ENCODE measurements at places on chromosomes 1 and 21. TPM values are rescaled to one million over a fixed set of nuclear protein-coding genes. Genes with fewer than 3 reads are reported as not detected.

DNA sequence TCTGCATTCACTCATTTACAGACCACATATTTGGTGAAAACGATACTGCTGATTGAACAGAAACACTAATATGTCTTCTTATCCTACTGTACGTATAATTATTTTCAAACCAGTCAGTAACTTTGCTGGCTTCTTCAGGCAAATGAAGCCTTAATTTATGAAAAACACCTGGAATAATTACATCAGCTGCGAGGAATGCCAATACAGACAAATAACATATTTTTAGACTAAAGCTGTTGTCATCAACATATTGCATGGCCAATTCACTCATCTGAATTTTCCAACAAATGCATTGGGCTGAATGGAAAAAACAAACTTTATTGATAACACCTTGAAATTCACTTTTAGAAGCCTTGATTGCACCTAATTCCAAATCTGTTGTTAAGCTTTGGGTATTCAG, 165.9 kb downstream of the HLX start:
- DNase-seq = no peak

DNA sequence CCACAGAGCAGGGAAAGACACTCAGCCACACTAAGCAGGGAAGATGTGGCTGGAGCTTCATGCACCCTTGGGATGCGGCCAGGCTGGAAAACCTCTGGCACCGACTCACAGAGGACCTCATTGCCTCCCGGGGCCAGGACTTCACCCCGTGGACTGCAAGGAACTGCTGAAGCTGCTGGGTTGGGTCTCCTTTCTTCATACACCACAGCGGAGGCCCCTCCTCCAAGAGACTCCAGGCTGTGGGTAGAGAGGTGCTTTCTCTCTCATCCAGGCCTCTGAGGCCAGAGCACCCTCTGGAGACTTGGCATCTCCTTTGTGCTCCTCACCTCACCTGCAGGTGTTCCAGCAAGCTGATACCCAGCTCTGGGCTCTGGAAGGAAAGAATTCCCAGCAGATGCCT, 76.0 kb upstream of the EDN2 start:
- no peak for DNase-seq

DNA sequence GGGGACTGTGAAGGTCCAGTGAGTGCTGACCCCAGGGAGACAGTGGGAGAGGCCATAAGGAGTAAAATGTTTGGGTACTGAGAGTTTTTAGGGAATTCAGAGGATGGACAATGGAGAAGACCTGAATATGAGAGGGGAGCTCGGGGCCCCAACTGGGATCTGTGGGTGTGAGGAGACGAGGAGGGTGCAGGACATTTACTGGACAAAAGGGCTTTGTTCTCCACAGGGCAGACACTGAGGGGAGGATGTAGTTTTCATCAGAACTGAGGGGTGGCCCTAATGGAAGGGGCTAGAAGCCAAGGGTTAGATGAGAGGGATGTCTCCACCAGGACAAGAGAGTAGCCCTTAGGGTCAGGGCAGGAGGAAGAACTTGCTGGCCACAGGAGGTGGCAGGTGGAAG, 30.0 kb downstream of the TMCC2 start:
- DNase-seq = no peak

GRCh38 chr1:60857851-60858250, 224.5 kb upstream of the NFIA start:
- DNase-seq = no peak

GRCh38 chr1:22851517-22851916, 121.1 kb downstream of the LACTBL1 start:
- DNase-seq = no peak

DNA sequence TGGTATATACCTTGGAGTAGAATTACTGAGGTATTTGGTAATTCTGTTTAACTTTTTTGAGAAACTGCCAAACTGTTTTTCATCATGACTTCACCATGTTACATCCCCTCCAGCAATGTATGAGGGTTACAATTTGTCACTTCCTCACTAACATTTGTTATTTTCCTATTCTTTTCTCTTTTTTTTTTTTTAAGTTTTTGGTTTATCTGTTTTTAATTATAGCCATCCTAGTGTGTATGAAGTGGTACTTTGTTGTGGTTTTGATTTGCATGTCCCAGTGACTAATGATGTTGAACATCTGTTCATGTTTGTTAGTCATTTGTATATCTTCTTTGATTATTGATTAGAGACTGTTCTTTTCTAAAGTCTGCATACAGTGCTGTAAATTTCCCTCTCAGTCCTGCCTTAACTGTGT, 147.3 kb downstream of the HS2ST1 start:
- DNase-seq = no peak

DNA sequence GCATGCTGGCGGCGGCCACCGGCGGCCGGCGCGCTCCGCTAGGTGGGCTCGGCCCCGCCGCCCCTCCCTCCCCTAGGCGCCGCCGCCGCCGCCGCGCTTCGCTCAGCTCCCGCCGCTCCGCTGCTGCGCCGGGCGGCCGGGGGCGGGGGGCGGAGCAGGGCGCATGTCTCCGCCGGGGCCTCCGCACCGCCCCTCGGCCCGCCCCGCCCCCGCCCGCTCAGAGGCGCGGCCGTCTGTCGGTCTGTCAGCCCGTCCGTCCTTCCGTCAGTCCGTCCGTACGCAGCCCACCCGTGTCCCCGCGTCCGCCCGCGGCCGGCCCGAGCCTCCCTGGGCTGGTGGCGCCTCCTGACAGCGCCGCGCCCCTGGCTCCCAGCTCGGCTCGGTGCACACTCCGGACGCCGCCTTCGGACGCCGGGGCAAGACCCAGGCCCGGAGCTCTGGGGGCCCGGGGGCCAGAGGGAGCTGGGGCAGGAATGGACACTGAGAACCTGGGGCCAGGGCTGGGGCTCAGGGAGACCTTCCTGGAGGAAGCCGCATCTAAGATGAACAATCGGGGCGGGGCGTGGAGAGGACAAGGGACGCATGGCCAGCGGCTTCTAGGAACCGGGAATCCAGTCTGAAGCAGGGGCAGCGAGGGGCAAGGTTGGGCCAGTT, at the start of gene GPR153:
Gene GPR153 (minus strand): TSS at position 138 of the 654 bp plus-strand sequence. CDS start 6,193 bp downstream, outside the sequence.
- peak; percentile 58 for DNase-seq

- DNase-seq = no peak
These were observed 46.8 kb upstream of the WASF2 start for GRCh38 chr1:27536767-27537166.

GRCh38 chr1:226778657-226779058, 39.6 kb upstream of the ITPKB start:
- DNase-seq = no peak

- DNase-seq = no peak
These were observed 158.9 kb downstream of the ST6GALNAC5 start for GRCh38 chr1:77026135-77026534.

- no peak for DNase-seq
These were observed 74.1 kb downstream of the PRKAA2 start for GRCh38 chr1:56719171-56719570.

- DNase-seq = no peak
These were observed 143.9 kb downstream of the NOS1AP start for GRCh38 chr1:162213281-162213912.

DNA sequence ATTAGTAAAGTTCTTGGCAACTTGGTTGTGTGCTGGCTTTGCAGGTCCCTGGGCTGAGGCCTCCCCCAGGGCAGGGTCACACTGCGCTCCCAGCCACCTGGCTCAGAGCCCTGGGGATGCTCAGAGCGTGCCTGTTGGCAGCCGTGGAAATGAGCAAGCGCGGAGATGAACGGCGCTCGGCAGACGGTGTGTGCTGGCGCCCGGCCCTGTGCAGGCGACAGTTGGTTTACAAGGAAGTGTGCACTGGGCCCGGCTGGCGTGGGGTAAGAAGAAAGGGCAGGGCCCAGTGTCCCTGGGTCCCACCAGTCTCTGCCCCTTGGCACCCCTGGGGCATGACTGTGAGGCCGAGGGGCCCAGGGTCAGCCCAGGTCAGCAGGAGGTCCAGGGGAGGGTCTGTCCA, 25.7 kb upstream of the PEX10 start:
- DNase-seq = no peak

Gene SLAMF7
- 71.7 TPM for total RNA-seq

Gene CRABP2
- total RNA-seq = 2.4 TPM

Gene SYF2
- total RNA-seq = 54.9 TPM

Gene CYP4A11
- not detected for total RNA-seq

Gene KCNQ4
- total RNA-seq = 0.24 TPM

Gene OR2AK2
- not detected for total RNA-seq

Gene SAMD13
- total RNA-seq = not detected
